ENCODE measurements at places on chromosomes 7 and 10.

DNA sequence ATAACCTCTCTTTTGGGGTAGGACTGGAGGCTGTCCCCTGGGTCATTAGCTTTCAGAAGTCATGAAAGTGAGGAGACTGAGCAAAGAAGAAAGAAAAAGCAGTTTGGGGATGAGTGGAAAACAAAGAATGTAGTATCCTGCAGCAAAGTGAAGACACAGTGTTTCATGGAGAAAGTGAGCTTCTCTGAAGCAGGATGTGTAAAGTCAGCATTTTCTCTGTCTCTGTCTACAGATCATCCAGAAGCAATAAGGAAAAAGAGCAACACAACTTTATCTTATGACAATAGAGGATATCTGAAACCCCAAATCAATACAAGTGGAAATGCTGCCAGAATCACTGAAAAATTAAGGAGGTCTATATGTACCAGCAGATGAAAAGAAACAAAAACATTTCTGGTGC, 28.4 kb upstream of the ZNF248 start:
- no peak for DNase-seq

DNA sequence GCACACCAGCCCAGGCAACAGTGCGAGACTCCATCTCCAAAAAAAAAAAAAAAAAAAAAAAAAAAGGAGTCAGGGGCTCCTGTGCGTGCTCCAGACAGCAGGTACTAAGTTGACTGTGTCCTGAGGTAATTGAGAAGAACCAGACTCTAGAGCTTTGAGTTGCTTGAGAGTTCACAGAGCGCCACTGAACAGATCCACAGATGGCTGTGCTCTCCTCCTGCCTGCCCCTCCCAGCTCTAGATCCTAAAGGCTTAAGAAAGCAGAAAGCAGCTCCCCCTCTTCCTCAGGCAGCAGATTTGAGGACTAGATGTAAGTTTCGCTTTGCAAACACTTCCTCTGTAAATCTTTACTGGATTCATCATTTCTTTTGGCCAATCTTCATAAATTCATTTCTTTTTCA, 38.7 kb downstream of the SHH start:
- DNase-seq: no peak

DNA sequence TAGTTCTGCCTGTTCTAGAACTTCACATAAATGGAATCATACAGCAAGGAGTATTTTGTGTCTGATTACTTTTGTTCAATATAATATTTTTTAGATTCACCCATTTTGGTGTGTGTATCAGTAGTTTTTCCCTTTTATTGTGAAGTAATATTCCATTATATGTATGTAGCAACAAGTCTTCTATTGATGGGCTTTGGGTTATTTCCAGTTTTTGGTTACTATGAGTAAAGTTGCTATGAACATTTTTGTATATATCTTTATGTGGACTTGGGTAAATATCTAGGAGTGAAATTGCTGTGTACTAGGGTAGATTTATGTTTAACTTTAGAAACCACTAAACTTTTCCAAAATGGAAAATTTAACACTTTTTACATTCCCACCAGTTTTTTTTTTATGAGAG, 35.7 kb downstream of the ADK start:
- no peak for DNase-seq

DNA sequence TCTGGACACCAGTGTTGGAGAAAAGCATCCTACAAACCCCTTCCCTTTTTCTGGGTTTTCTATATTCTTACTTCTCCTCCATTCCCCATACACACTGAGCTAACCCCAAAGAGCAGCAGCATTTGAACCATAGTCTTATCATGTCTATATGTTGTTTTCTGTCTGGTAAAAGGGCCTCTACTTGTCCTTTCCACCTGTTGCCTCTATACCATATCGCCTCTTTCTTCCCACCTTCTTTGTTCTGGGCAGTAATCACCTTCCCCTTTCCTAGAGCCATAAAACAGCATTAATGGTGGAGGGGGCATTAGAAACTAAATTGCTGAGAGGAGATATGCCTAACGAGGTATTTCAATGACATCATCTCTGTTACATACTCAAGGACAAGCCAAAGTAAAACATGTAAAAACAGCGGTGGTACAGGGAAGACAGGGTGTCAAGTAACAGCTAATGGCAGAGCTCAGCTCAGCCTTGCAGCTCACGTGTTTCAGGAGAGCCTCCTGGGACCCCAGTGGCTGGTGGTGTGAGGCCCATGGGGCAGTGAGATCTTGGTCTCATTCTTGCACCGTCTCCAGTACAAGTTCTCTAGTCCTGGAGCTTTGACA, 20.6 kb downstream of the NPY start:
- no peak for DNase-seq

DNA sequence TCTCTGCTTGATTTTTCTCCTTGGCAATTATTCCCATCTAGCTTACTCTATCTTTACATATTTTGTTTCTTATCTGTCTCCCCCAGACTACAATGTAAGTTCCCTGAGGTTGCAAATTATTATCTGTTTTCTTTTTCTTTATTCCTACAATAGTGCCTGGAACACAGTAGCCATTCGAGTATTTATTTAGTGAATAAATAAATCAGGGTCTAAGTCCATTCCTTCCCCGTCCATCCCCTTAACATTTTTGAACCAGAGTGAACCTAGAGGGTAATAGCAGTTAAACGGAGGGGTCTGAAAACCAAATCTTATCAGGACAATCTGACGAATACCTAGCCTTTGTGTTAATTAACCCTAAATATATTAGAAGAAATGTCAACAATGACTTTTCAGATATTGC, 252.8 kb upstream of the YAE1 start:
- DNase-seq: no peak

DNA sequence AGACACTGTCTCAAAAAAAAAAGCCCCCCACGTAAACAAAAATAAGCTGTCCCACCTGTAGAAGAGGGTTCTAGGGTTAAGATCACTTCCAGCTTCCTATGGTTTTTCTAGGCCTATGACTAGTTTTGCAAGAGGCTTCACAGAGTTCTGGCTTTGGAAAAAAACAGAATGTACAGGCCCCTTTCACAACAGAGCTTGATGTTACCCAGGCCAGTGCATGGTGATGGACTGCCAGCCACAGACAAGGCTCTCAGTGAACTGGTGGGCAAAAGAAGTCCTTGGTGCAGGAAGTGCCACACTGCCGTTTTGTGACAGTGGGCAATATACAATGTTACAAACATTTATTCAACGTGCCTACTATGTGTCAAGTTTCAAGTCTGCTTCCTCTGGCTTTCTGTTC, 18.3 kb upstream of the EFCAB10 start:
- DNase-seq: no peak

GRCh38 chr10:78272329-78272728, 238.7 kb downstream of the RPS24 start:
- no peak for DNase-seq

DNA sequence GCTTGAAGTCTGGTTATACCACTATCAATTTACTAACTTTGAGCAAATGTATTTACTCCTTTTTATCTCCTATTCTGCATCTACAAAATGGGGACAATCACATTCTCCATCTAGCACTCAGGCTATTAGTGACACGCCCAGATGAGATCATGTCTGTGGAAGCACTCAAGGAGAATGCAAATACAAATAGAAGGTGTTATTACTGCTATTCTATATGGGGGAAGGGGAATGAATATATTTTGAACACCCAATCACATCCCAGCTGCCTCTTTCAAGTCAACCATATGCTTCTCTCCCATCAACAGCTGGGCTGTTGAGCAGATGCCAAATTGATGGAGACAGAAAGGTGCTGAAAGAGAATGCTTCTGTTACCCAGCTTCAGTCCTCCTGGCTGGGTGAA, 23.5 kb downstream of the SGMS1 start:
- no peak for DNase-seq

Measured in activated T-cell treated with anti-CD3 and anti-CD28 coated beads, Interleukin-2, amount 50 U/mL, for 72 hours (primary cell).